NCI-H2029 treated with DMSO at 0.1 percent for 48 hours (cell line): ENCODE measurements at places on chromosomes 6 and 20.

DNA sequence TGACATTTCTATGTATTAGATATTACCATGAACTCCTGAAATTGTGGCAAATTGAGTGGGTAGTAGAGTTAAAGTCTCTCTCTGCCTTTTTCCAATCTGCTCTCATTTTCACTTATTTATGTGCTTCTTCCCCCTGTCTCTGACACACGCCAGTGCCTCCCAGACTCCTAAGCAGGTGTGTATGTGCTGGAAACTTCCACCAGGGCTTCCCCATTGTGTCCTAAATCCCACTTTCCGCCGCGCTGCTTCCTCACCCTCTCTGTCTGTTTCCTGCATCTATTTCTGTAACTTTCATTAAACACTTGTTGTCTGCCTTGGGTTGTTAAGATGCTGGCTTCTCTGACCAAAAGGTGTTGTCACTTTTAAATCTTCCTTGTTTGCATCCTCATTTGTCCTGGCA, 97.6 kb upstream of the HDGFL1 start:
- no peak for DNase-seq

DNA sequence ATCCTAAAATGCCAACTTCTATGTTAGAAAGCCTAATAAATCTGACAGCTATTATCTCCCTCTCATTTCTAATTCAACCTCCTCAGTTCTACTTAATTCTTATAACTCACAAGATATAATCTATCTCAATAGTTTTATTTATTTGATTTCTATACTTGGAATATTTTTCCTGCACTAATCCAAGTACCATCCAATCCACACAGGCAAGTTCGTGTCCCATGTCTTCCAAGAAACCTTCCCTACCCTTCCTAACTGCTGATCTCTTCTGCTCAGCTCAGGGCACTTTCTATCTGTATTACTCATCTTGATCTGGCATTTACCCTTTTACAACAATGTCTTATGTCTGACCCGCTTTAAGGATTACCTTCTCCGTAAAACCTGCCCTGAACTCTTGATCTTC, 18.2 kb downstream of the NCOA5 start:
- no peak for DNase-seq

GRCh38 chr20:54468082-54468481, 7.3 kb upstream of the DOK5 start:
- DNase-seq = peak; percentile 12

DNA sequence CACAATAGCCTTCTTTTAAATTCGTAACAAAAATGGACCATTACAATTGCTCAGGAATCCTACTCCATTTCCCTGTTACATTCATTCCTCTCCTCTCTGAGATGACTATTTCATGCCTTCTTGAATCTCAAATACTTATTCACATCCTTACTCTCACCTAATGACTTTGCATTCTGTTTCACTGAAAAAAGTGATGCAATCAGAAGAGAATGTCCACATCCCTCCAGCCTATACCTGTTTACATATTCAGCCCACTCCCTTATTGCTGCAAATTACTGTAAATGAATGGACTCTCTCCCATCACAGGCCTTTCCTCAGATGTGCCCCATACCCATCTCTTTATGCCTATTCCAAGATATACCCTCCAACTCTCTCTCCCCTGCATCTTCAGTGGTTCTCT, 8.6 kb downstream of the TAAR1 start:
- DNase-seq = no peak

GRCh38 chr6:57159127-57159526, 13.0 kb upstream of the BAG2 start:
- DNase-seq = no peak

DNA sequence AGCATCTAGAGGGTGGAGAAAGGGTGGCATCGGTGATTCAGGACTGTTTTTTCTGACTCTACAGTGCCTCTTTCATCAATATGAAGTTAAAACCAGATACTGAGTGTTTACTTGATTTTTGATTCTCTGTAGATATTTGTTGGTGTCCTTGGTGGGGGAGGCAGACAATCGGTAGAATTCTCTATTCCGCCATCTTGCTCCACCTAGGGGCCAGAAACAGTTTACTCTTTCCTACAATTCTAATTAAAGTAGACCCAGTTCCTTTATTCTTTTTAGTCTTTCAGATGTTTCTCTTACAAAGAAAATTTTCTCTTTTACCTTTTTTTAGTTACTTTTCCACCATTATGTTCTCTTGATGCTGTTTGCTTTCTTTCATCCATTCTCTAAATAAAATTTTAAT, 162.1 kb upstream of the RAB32 start:
- DNase-seq = no peak

GRCh38 chr20:662277-663192, 9.5 kb upstream of the SRXN1 start:
- DNase-seq = no peak

DNA sequence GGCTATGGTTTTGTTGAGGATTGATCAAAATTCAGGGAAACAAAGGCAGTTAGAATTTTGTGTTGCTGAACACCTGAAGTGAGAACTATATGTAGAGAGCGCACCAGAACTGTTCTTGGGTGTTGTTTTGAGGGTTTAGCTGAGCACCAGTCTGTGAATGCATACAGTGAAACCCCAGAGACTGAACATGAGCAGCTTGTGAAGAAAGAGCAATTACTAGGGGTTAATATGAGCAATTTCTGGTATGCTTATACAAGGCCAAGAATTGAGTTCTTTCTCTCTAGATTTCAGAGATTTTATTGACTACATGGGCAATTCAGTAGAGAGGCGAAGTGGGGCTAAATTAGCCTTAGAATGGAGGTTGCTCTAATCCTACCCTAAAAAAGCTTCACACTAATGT, 93.9 kb downstream of the CD2AP start:
- no peak for DNase-seq

DNA sequence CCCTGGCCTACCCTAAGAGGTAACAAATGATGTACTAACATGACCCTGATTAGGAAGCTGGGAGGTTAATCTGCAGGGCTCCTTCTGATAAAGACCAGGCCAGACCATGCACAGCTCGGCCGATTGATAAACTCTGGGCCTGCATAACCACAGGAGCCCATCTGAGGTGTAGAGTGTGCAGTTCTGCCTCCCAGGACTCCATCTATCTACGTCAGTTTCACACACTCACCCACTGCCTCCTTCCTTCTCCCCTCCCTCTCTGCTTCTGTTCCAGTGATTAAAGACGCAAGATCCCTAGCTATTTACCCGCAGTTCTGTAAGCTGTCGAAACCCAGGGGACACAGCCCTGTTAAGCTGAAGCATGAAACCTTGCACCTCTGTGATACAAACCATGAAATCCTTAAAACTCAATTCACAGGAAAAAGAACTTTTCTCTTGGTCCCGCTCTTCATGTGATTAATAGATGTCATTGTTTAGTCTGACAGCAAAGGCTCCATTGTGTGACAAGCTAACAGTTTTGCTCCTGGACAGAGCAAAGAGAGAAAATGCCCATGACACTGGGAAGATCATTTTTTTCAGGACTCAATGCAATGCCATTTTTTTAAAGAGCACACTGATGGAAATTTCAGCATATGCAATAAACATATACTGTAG, 470.6 kb downstream of the MAFB start:
- no peak for DNase-seq

DNA sequence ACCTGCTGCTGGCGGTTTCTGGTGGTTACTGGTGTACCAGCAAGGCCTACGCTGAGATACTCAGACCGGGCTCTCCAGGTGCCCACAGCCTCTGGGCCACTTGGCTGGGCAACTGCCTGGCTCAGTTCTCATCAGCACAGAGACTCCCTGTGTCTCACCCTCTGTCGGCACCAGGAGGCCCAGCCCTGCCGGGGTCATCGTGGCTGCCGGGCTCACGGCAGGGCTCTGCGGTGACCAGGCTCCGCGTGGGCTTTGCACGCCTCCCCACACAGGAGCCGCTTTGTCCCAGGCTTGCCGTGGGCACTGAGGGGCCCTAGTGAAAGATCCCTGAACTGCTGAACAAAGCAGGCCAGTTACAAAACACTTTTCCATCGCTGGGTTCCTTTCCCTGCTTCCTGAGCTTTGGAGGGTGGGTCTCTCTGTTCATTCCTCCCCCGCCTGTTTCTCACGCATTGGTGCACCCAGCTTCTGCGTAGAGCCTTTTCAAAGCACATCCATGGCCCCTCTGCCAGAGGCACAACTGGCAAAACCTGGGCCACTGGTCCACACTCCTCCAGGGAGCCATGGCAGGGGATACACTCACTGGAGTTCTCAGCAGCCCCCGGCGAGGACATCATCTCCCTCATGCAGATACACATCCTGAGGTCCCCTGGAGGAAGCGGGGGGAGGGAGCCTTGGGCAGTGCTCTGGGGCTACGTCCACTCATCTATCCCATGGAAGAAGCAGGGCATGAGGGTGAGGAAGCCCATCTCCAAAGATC, 117.0 kb downstream of the NFATC2 start:
- DNase-seq = no peak

DNA sequence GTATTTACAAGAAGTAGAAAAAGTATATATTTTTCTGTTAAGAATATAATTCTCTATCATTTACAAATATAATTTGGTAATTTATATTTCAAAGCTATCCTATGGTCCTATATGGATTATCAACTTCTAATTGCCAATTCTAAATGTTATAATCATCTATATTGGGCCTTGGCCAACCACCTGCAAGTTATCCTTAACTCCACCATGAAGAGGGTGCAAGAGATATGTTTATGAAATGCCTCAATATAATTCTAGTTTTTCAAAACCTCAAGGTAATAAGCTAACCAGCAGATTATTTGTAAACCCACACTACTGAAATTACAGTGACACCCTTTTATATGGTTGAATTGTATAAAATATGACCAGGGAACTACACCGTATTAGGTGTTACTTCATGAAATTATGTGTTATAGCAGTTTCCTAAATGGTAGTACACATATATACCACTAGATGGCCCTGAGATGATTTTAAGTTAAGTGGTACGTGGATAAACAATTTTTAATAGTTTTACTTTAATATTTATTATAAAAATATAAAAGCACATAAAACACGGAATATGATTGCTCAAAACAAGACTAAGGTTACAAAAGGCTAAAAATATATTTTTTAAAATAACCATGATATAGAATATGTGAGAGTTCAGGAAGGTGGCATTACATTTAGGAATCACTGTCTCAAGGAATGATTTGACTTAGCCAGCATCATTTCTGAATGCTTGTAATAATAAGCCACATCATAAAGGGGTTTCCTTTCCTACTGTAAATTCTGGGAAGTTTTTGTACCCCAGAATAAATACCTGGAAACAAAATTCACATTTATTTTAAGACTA, 9.8 kb upstream of the PNISR start:
- peak; percentile 21 for DNase-seq

DNA sequence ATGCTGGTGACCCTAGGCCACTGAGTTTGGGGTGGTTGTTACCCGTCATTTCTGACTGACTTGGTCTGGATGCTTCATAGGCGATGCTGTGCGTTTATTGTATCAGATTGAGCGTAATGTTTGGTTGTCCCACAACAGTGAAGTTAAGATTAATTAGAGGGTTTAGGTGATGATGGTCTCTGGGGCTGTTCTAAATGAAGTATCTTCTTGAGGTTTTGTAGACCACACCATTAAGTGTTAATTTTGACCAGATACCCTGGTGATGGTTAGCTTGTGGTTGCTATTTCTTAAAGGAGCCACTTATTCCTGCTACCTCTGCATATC, 132.8 kb downstream of the ARID1B start:
- DNase-seq = no peak

- no peak for DNase-seq
These were observed 133.8 kb upstream of the CCN2 start for GRCh38 chr6:132084811-132085509.

GRCh38 chr6:121844898-121845297, 409.5 kb downstream of the GJA1 start:
- DNase-seq = no peak

DNA sequence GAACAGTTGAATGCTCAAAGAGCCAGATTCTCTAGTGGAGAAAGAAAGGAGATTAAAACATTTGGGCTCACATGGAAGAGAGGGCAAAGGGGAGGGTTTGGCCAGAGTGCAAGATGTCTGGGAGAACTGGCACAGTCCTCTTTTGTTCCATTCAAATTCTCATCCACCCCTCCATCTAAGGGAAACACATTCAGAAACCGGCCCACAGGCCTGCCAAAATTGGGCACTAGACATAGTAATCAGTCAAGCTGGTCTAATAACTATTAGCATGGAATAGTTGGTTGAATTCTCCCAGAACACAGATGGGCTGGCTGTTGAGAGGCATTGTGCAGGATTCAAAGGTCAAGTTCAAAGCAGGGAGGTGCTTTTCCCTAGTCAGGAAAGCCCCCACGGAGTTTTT, 341.4 kb upstream of the IRAK1BP1 start:
- DNase-seq = no peak

- DNase-seq = peak; percentile 10
These were observed 1296.6 kb downstream of the EPHA7 start for GRCh38 chr6:92122746-92123145.

DNA sequence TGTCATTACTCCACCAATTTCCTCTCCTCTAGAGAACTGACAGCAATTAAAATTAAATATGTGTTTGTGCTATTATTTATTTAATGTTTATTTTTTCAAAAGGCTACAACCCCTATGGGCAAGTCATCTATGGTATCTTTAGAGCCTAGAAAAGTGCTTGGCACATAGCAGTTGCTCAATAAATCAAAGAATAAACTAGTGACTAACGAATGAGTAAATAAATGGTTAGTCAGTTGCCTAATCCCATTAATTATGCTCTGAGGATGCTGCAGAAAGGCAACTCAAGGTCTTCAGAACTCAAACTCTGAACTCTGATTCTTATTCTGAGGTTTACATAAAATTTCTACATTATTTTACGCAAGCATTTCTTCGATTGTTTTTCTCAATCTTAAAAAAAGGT, 193.0 kb upstream of the TSHZ2 start:
- no peak for DNase-seq

DNA sequence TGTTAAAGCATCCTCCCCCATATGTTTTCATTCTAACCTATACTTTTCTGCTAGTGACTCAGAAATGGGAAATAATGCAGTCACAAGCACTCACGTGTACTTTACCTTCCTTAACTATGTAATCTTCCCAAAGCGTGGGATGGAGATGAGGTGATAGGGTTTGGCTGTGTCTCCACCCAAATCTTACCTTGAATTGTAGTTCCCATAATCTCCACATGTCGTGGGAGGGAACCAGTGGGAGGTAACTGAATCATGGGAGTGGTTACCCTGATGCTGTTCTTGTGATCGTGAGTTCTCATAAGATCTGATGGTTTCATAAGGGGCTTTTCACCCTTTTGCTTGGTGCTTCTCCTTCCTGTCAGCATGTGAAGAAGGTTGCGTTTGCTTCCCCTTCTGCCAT, 35.4 kb downstream of the AGPAT4 start:
- no peak for DNase-seq

GRCh38 chr6:15288856-15289255, 43.0 kb downstream of the JARID2 start:
- DNase-seq = no peak

DNA sequence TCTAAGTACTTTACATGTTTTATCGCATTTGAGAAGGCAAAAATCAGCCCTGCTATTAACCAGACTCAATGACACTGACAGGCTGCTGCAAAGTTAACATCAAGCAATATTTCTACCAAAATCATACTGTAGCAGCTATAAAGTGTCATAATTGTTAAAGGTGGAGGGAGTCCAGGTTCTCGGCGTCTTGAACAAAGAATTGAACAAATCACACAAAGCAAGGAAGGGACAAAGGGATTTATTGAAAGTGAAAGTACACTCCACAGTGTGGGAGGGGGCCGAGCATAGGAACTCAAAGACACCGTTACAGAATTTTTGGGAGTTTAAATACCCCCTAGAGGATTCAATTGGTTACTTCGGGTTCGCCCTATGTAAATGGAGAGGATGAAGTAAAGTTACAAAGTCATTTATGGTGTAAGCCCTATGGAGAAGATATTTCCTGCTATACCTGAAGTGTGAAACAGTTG, 12.9 kb upstream of the ZNF391 start:
- no peak for DNase-seq
